ENCODE measurements at places on chromosomes 5 and 9.

DNA sequence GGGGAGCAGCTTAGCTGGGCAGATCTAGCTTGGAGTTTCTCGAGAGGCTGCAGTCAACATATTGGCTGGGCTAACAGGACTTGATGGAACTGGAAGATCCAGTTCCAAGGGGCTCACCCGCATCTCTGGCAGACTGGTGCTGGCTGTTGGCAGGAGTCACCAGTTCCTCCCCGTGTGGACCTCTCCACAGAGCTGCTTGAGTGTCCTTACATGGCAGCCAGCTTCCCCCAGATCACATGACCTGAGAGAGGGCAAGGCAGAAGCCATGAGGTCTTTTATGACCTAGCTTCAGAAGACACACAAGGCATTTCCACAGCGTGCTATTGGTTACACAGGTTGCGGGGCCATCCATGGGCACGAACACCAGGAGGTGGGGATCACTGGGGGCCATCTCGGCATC, 26.4 kb upstream of the RXRA start:
- no peak for DNase-seq

DNA sequence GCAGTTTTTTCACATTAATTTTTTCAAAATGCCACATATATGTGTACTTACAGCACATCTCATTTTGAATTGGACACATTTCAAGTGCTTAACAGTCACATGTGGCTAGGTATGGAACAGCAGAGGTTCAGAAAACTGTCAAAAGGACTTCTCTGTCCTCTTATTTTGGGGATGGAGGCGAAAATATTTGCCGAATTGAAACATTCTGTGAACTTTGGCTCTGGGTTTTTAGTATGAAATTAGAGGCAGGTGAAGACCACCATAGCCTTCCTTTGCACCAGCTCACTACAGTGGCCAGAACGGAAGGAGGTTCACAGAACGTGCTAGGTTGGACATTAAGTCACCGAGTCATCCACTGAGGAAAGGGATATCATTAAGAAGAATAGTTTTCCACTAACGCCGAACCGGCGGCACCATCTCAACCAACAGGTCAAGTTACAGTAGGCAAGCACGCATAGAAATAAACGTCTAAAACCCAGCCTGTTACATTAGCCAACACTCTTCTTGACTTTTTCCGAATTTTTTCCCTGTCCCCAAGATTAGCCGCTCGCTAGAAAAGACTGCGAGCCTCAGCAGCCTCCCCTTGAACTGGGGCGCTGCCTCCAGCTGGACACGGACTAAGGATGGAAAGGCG, 1.8 kb upstream of the TLE4 start:
- DNase-seq, result peak; percentile 46

- DNase-seq, result peak; percentile 91
Observed at GRCh38 chr5:96433066-96433447, at the start of gene PCSK1. TSS of gene PCSK1 (minus strand) at chr5:96433248. CDS start at chr5:96433042, 206 bp downstream.

- DNase-seq, result no peak
Observed at GRCh38 chr5:167478188-167478587, 813.3 kb upstream of the WWC1 start.

DNA sequence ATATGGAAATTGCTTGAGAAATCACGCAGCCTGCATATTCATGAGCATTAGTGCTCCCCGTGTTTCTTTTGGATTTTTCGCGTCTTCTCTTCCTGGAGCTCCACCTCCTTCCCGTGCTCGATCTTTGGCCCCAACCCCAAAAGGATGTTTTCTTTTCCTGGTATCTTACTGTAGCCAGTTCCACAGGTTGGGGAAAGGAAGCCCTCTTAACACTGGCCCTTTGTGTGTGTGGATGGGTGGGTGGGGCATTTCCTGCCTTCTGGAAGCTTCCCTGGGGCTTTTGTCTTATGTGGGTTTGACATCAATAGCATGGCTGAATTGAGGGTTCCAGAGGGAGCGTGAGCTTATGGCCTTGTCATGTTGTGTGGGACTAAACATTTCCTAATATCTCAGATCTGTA, 21.9 kb downstream of the STXBP1 start:
- no peak for DNase-seq

DNA sequence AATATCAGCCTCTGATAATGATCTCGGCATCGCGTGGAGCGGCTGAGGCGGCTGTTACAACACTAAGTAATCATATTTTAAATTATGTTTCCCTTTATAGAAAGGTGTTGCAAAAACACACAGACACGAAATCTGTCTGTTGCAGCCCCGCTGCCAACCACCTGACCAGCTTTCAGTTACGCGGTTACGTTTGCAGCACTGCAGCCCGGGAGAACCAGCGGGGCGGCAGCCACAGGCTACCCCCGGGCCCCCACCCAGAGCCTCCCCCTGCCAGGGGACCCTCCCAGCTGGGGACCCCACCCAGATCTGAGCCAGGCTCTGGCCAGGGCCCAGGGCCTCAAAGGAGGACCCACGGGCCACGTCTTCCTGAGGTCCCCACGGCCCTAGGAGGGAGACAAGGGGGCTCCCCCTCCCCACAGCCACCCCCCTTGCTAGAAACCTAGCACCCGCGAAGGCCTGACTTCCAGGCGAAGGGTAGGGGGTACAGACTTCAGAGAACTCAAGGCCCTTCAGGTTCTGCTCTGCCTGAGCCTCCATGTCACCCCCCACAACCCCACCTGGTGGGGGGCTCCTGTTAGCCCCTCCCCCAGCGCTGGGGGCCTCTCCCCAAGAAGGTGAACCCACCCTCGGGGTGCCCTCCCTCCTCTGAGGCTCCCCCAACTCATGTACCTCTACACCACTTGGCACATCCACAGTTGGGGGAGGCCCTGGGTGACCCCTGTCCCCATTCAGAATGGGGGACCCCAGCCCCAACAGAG, 6.0 kb downstream of the NACC2 start:
- DNase-seq, result peak; percentile 39

GRCh38 chr5:79020861-79021561, 35.9 kb upstream of the ARSB start:
- peak; percentile 19 for DNase-seq

Measured in NCI-H1417 (cell line).